ENCODE measurements at places on chromosomes 11 and 22. TPM values are rescaled to one million over a fixed set of nuclear protein-coding genes. Genes with fewer than 3 reads are reported as not detected.

PRODH gene
- total RNA-seq, result 0.23 TPM

TRAF6 gene
- 5.5 TPM for total RNA-seq

JAML gene
- not detected for total RNA-seq

OSBP gene
- total RNA-seq, result 21.7 TPM

GRCh38 chr11:62539238-62539925 lies 7.2 kb downstream of the AHNAK start:
- no peak for DNase-seq

DNA sequence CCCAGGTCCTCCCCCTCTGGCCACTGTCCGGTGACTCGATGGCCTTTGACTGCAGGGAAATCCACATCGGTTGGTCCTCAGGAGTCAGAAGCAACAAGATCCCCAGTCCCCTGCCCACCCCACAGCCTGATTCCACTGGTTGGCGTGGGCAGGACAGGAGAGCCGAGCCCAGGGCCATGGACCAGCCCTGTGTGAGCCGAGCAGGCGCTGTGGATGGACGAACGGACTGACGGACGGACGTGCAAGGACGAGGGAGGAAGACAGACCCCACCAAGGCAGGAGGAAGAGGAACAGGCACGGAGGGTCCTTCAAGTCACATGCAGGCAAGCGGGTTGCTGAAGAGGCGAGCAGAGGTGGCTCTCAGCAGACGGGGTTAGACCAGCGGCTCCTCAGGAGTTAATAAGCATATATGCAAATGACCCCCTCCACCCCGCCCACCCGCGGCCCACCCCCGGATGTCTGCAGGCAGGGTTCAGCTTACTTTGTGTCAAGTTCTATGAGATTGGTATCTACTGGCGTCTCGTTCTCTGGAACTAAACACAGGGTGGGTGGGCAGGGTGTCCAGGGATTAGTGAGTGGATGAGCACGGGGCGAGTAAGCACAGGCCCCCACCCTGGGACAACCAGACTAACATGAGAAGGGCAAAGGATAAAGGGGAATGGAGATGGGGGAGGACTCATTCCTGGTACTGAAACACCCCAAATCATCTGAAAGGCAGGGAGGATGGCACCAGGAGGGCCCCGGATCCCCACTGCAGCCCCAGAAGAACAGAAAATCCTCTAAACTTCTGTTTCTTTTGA lies 26.8 kb downstream of the TPBGL start:
- no peak for DNase-seq

DNA sequence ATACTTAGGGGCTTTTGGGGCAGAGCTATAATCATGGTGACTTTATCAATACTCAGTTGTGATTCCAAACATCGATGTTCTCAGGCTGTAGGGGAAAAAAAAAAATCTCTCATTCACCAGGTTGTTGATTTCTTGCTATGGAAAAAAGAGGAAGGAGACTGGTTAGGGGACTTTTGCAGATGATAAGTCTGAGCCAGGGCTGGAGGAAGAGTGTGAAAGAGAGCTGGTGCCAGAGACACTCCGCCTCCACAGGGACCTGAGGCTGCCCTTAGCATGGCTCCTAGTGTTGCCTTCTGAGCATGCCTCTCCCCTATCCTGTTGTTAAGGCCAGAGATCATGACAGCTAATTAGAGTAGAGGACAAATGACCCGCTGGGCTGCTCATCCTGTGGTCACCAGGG lies 16.9 kb downstream of the UPB1 start:
- no peak for DNase-seq

DNA sequence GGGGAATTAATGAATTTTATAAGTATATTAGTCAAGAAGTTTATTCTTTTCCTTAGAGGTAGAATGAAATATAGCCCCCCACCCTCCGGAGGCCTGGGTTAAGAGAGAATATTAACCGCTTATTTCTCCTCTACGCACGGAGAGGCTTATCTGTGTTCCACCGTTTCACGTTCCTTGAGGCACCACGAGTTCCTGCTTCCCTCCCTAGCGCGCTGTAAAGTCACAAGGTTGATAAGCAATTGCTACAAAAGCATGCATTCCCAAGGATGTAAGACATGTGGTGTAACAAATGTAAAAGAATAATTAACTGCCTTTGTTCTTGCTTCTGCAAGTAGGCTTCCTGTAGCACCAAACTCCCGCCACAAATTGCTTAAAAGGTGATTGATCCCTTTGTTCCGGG lies 1.5 kb upstream of the ANKRD42 start:
- no peak for DNase-seq

DNA sequence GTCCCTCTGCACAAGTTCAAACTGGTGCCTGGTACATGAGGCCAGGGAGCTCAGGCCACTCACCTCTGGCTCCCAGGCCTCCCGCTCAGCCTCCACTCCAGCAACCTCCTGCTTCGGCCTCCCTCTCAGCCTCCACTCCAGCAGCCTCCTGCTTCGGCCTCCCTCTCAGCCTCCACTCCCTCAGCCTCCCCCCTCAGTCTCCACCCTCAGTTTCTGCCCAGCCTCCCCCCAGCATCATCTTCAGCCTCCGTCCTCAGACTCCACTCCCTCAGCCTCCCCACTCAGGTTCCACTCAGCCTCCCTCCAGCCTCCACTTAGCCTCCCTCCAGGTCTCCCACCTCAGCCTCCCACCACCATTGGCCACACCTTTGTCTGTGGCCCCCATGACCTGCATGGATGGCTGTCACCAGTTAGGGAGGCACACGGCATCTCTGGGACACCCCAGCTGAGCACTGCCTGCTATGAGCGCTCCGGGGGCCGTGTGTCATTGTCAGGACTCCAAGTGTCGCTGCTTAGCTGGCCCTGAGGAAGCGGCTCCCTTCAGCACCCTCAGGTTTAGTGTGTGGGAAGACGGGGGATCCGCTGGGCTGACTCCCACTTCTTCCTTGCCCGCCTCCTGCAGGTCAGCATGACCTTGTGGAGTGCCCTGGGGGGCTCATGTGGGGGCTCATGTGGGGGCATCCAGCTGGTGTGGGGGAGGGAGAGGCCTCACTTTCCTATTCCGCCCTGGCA lies 39.0 kb downstream of the GRAMD4 start:
- DNase-seq, result no peak

DNA sequence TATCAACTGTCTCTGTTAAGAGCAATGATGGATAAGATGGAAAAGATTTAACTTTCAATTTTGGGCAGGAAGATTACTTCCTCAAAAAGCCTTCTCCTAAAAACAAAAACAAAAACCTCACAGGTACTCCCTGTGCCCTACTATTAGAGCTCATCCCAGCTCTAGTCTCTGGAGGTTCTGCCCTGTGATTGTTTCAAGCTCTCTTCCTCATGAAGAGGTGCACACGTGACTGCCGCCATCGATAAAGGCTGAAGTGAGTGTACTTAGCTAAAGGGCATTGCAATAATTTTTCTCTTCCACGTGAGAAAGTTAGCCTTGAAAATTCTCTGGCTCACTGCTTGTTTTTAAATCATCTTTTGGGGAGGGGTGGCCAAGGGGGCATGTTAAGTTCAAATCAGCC lies 36.6 kb downstream of the MPPED2 start:
- no peak for DNase-seq

GRCh38 chr11:77211594-77212251 lies 83.7 kb downstream of the MYO7A start:
- DNase-seq, result no peak

Data from NCI-H460 (cell line).